Activated CD8-positive, alpha-beta T cell treated with anti-CD3 and anti-CD28 coated beads for 36 hours (primary cell): ENCODE measurements at places on chromosomes 1 and 21. TPM values are rescaled to one million over a fixed set of nuclear protein-coding genes. Genes with fewer than 3 reads are reported as not detected.

GRCh38 chr1:180271272-180272255, 41.5 kb downstream of the LHX4 start:
- DNase-seq = no peak

F13B gene
- not detected for total RNA-seq

HTR6 gene
- total RNA-seq = not detected

DNA sequence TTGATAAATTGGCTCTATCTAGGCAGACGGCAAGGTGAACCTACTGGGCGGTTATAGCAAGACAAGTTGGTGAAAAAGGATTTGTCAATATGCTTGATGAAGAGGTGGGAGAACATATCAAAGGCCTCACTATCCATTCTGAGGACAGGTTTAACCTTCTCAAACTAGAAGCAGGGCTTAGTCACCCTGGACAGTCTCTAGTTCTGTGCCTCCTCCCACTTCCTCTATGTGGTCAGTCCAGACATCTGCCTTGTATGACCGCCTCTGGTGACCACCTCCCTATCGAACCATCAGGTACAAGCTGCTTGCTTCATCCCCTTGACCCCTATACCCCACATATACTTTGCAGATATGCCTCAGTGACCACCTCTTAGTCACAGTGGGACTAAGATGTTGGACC, 2.3 kb upstream of the SCYL3 start:
- DNase-seq = no peak

GRCh38 chr1:210663730-210664573, 335.2 kb downstream of the HHAT start:
- DNase-seq = no peak

PGBD5 gene
- total RNA-seq = not detected

DNA sequence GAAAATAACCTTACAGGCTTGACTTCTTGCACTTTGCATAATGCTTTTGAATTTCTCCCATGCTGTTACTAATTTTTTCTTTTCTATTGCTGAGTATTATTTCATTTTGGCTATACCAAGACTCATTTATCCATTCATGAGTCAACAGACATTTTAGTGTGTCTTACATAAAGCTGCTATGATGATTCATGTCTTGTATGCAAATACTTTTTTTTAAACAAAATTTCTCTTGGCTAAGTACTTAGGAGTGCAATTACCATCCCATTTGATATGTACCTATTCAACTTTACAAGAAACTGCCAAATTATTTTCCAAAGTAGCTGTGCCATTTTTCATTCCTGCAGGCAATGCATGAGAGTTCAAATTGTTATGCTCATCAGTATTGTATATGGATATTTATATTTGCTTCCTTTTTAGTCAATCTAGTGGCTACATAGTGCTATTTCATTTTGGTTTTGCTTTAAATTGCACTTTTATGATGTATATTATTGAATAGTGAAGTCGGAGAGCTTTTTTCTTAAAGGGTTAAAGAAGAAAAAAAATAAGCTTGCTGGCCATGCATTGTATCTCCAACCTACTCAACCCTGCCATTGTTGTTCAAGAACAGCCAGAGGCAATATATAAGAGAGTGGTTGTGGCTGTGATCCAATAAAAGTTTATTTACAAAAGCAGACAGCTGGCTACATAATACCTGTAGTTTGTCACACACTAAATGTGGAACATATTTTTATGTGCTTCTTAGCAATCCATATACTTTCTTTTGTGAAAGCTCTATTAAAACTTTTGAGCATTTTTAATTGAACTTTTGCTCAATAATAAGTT, 862.8 kb downstream of the KCNT2 start:
- DNase-seq = no peak

XPR1 gene
- 12.8 TPM for total RNA-seq

TUFT1 gene
- 1.0 TPM for total RNA-seq

HJV gene
- not detected for total RNA-seq

- no peak for DNase-seq
Observed at GRCh38 chr1:192724670-192725069, 84.2 kb upstream of the RGS2 start.

DNA sequence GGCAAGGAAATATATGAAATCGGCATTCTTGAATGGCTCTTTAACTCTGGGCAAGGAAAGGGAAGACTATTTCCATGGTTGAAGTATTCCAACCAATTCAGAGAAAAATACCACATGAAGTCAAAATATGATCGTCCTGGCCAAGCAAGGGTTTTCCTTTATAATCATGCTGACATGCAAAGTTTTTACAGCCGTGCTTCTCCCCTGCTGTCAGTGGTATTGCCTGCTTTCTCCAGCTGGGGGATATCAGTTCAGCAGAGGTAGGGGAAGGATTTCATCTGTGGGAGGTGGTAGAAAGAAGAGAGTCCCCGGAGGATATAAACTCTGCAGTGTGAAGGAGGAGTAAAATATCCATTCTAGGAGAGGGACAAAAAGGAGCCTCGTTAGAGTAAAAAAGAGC, 322.8 kb downstream of the PAPPA2 start:
- no peak for DNase-seq

DNA sequence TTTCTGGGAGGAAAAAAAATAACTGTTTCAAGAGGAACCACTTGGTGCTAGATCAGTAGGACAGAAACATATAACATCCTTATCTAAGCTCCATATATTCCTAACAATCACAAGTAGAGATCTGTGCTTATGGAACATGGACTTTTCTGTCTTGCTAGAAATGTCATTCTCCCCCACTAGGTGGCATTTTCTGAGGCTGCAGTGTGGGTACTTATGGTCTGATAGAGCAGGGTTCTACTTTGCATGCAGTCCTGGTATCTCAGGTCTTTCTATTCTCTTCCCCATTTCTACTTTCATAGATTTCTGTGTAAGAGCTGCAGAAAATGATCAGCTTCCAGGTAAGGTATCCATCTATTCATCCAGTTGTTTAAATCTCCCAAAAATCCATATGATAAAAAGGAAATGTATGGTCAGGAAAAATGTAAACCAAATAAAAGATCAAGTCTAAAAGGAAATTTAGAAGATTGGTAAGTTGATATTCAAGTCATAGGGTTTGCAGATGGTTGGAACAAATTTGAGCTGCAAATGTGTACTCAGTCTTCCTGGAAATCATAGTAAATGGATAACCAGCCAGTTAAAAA, 1.5 kb downstream of the ZNF684 start:
- DNase-seq = peak; percentile 48

KRTAP12-2 gene
- not detected for total RNA-seq

- DNase-seq = no peak
Observed at GRCh38 chr21:14492931-14493330, 53.2 kb downstream of the SAMSN1 start.

- no peak for DNase-seq
Observed at GRCh38 chr1:214864896-214865688, 217.4 kb upstream of the KCNK2 start.

GRCh38 chr1:211947396-211948295, 87.7 kb downstream of the INTS7 start:
- no peak for DNase-seq

SPRR1B gene
- total RNA-seq = not detected

GRCh38 chr1:110952031-110952430, 11.7 kb downstream of the LRIF1 start:
- DNase-seq = no peak

DNA sequence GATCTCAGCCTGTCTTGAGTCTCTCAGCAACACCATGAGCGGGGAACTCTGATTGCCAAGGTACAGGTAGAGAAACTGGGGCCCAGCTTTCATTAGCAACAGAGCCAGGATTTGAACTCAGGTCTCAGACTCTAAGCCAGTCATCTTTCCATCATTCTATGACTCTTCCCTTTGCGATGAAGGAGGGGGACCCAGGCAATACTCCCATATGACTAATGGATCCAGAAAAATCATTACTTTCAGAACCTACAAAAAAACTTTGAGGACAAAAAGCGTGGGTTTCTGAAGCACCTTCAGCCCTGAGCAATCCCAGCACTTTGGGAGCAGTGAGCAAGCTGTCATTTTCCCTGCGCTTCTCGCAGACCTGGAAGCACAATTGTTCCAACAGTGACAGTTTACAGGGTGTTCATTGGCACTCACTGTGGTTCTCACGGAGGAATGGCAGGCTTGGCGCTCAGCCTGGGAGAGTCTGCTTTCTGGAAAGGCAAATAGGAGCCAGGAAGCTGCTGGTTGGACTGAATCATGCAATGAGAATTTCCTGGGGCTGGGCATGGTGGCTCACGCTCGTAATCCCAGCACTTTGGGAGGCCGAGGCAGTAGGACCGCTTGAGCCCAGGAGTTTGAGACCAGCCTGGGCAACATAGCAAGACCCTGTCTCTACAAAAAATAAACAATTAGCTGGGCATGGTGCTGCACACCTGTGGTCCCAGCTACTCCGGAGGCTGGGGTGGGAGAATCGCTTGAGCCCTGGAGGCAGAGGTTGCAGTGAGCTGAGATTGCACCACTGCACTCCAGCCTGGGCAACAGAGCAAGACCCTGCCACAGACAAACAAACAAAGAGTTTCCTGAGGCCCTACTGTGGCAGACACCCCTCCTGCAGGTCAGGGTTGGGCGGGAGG, 40.1 kb downstream of the SLC2A7 start:
- no peak for DNase-seq

- no peak for DNase-seq
Observed at GRCh38 chr1:12460121-12460520, 157.9 kb downstream of the DHRS3 start.

PRAMEF7 gene
- total RNA-seq = not detected

DNA sequence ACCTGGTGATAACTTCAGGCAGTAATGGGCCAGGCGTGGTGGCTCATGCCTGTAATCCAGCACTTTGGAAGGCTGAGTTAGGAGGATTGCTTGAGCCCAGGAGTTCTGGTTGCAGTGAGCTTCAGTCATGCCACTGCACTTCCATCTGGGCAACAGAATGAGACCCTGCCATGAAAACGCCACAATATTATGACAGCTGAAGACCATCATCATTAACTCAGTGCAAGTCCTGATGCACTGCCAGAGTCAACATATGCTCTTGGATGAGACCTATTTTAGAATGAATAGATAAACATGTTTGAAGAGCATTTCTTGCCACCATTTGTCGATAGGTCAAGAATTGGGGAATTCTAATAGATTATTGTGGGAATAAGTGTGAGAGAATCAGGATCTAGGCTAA, 26.4 kb downstream of the HENMT1 start:
- no peak for DNase-seq

LORICRIN gene
- total RNA-seq = not detected

ADAM30 gene
- not detected for total RNA-seq

DNA sequence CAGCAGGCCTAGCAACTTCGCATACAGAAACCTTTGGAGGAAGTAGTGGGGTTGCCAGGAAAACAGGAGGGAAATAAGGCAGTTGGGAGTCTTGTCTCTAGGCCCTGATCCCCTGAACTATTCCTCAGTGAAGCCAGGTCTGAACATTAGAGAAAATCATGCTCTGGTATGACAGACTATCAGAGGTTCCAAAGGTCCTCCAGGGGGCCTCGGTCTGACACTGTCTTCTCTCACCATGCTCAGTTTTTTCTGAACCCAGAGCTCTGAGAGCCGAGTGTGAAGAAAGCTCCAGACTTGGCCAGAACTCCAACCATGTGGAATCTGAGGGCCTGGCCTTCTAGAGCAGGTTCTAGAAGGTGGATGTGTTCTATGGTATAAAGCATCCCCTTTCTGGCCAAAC, 4.0 kb downstream of the TOMM40L start:
- DNase-seq = no peak

GRCh38 chr1:109255678-109256077, 6.3 kb downstream of the CELSR2 start:
- no peak for DNase-seq

DNA sequence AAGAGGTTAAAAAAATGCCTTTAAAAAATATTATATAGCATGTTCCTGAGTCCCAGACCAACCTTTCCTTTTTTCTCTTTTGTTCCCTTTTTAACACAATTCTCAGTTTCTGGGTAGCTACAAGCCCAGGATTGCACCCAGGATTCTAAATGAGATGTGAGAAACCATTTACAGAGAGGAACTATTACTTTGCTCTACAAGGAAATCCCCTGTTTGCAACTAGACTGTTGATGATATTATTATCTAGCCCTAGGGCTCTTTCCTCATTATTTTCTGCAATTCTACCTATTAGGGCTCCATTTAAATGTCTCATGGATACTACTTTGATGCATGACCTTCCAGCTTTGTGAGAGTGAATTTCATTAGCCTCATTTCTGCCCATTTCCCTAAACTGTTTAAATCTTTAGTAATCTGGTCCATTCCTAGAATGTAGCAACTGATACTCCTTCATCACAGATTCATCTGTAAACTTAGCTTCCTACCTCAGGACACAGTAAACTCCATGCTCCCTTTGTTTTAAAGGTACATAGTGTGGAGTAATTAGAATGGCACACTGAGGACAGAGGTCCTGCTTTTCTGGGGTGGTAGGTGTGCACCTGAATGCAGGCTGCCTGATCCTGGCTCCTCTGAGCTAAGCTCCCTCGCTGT, 7.1 kb upstream of the KIF14 start:
- no peak for DNase-seq

HSPB7 gene
- not detected for total RNA-seq

- no peak for DNase-seq
Observed at GRCh38 chr1:66302815-66303214, 231.1 kb upstream of the SGIP1 start.

GRCh38 chr1:26059906-26060305, 7.5 kb downstream of the TRIM63 start:
- no peak for DNase-seq

SPRR5 gene
- total RNA-seq = not detected
